PC-3 (cell line): ENCODE measurements at places on chromosomes 3 and 15.
A peak's percentile ranks its signal among the peaks of the same experiment; 100 is the strongest.

- no peak for DNase-seq
These were observed 223.1 kb downstream of the RBMS3 start for GRCh38 chr3:29503958-29504357.

GRCh38 chr3:69901802-69902201 lies 97.7 kb upstream of the SAMMSON start:
- no peak for DNase-seq

DNA sequence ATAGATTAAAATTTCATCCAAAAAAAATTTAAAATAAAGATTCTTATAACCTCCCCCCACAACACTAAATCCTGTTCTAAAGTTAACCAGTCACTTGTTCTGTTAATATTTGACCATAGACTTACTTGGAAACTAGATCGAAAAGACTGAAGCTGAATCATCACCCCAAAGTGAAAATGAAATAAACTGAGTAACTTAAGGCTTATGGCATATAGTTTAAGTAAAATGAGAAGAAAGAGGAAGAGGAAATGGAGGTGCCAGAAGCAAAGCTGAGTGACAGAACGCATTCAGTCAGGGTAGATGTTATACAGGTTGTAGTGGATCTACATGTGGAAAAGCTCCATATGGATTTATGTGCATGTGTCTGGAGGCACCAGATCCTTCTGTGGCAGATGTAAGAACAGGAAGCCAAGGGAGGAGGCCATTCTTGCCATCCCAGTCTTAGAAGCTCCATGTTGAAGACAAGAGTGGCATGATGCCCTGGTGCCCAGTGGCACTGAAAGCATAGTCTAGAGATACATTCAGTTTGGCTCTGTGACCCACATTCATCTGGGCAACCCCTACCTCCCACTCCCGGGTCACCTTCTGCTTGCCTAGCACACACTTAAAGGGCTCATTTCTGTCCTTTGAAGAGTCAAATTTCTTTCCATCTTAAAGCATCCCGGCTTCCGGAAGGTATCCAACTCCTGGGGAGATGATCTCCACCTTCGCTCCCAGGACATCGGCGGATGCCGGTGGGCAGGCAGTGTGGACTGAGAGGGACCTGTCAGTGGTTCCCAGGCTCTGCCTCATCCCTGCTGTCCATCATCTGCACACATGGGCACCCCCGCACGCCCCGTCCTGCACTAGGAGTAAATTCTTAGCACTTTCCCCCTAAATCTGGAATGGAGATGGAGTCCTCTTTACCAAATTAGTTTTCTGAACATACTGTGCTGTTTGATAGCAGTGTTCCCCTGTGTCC lies 90.8 kb downstream of the NEO1 start:
- no peak for DNase-seq

DNA sequence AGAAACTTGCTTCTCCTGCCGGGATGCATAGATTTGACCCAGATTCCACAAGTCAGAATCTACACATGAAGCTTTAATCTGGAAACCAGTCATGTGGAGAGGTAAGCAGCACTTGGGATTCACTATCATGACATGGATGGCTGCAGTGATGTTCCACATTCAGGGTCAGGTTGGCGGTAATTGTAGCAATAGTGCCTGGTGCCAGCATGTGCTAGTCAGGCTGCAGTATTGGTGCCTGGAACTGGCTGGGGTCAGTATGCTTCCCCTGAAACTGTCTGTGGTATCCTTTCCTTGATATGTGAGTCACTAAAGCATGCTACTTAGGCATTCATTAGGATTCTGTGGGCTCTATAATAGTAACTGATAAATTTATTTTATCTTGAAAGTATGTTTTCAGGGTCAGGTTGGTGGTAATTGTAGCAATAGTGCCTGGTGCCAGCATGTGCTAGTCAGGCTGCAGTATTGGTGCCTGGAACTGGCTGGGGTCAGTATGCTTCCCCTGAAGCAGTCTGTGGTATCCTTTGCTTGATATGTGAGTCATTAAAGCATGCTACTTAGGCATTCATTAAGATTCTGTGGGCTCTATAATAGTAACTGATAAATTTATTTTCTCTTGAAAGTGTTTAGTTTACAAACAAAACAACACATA lies 1439.2 kb downstream of the ZPLD1 start:
- no peak for DNase-seq

GRCh38 chr3:65362688-65363087 lies 674.9 kb upstream of the ADAMTS9 start:
- DNase-seq, result no peak

- DNase-seq, result no peak
These were observed 27.7 kb upstream of the VPS33B start for GRCh38 chr15:91050128-91050455.

GRCh38 chr3:28856796-28857195 lies 424.1 kb upstream of the RBMS3 start:
- DNase-seq, result peak; percentile 23

DNA sequence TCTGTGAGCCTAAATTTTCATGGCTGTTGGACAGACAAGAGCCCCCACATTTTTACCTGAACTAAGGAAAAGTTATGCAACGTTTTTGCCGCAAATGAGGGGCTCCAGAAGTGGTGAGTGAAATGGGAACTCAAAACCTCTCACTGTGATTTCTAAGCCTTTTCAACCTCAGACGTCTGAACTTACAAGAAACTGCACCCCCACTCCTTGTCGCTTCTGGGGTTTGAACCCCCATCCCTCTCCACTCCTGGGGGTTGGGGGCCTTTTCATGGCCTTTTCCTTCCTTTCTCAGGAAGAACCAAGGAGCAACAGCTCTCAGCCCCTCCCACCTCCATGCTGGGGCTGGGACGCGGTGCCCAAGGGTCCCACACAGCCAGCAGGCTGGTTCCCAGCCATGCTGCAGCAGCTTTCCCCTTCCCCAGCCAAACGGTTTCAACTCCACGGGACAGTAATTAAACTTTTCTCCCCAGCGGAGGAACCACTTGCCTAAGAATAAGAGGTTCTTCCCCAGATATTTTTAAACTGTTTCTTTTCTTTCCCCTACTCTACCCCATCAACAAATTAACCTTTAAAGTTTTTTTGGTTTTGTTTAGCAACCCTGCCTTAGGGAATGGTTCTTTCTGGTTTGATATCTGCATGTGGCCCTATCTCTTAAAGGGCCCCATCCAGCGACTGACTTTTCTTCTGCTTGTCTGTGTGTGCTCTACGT lies 387.6 kb upstream of the CBLB start:
- no peak for DNase-seq

GRCh38 chr3:72081471-72082185 lies 296.7 kb upstream of the PROK2 start:
- DNase-seq, result no peak

GRCh38 chr15:76812381-76812780 lies 92.8 kb downstream of the SCAPER start:
- no peak for DNase-seq

DNA sequence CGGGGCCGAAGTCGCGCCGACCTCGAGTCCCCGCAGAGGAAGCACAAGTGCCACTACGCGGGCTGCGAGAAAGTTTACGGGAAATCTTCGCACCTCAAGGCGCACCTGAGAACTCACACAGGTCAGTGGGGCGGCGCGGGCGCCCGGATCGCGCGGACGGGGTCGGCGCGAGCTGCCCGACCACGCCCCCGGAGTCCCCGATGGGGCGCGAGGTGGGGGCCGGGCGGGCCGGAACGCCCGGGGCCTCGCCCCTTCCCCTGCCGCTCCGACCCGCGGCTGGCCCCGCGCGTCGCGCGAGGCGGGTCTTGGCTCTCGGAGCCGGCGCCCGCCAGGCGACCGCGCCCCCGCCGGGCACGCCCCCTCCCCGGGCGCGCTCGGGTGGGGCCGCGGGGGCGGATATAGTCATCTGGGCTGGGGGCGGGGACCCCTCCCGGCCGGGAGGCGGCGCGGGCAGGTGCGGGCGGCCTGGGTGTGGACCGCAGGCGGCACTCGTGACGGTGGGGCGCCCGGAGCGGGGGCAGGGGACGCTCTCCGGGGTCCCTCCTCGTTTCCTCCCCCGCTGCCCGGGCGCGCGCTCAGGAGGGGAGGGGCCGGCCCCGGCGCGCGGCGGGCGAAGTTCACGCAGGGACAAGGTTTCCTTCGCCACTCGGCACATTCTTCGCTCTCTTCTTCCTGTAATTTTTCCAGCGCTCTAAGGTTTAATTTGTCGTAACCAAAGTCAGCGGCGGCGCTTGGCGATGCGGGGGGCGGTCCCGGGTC lies 1.2 kb downstream of the KLF13 start:
- DNase-seq, result peak; percentile 56

- peak; percentile 56 for DNase-seq
These were observed 175.3 kb downstream of the XXYLT1 start for GRCh38 chr3:195095704-195096036.

- no peak for DNase-seq
These were observed 90.5 kb downstream of the TGFBR2 start for GRCh38 chr3:30696896-30697295.

GRCh38 chr3:96449803-96450202 lies 364.6 kb upstream of the EPHA6 start:
- DNase-seq, result no peak

- DNase-seq, result no peak
These were observed 15.8 kb upstream of the ALAS1 start for GRCh38 chr3:52182196-52182595.

DNA sequence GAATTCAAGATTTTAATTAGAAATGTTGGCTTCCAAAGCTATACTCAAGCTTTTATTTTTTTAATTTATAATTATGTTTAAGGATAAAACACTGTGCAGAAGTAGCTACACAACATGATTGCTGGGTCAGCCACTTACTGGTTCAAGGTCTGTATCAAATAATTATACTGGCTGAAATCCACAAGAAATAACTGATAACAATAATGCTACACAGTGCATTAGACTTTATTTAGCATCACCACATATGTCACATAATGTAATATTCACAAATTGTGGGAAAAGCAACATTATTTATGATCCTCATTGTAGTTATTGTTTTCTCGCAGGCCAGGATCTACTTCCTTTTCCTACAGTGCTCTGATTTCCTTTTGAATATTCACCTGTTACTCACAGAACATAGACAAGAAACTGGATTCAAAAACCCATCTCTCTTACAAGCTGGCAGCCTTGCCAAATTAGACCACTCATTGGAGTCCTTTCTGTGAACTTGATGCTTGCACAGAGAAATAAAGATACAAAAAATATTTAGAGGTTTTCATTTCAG lies 161.7 kb downstream of the MECOM start:
- no peak for DNase-seq

DNA sequence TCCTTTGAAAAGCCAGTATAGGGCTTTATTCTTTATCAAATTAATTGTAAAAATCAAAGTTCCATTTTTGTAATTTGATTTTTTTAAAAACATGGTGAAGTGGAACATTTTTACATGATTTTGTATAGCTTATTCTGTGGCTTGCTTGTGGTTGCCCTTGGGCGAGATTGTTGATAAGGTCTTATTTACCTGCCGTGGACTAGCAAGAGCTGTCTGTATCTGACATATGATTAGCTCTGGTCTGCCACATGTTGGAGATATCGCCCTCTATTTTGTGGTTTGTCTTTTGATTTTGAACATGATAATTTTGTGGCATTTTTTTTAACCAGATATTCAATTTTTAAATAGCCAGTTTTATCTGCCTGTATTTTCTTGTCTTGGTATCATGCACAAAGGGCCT lies 844 bp downstream of the PRR23E start:
- no peak for DNase-seq
